ENCODE measurements at places on chromosomes 3 and 15.

GRCh38 chr3:143605233-143605950, 242.9 kb downstream of the SLC9A9 start:
- no peak for DNase-seq

- no peak for DNase-seq
Measured at GRCh38 chr15:31329640-31330010, 3.0 kb downstream of the KLF13 start.

DNA sequence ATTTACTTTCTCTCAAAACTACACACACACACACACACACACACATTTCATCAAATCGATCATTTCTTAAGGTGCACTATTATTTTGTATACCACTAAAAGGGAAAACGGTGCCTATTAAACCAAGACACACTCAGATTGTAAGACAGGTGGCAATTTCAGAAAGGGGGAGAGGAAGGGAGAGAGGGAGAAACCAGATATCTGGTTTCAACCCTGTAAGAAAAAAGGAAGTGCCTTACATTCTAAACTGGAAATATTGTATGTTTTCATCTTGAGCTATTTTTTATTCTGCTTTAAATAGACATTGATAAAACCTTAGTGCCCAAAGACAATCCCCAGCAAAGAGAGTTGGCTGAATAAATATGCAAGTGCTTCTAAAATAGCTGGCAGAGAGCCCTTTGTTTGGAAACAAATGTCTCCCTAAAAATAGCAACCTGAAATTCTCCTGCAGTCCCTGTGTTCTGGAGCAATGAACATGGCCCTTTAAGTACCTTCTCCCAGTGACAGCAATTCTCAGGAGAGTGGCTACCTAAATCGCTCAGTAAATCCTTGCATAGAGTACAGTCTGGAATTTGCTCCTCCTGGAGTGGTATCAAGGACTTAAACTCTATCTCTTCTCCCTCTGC, 85.7 kb downstream of the RARB start:
- DNase-seq = no peak

DNA sequence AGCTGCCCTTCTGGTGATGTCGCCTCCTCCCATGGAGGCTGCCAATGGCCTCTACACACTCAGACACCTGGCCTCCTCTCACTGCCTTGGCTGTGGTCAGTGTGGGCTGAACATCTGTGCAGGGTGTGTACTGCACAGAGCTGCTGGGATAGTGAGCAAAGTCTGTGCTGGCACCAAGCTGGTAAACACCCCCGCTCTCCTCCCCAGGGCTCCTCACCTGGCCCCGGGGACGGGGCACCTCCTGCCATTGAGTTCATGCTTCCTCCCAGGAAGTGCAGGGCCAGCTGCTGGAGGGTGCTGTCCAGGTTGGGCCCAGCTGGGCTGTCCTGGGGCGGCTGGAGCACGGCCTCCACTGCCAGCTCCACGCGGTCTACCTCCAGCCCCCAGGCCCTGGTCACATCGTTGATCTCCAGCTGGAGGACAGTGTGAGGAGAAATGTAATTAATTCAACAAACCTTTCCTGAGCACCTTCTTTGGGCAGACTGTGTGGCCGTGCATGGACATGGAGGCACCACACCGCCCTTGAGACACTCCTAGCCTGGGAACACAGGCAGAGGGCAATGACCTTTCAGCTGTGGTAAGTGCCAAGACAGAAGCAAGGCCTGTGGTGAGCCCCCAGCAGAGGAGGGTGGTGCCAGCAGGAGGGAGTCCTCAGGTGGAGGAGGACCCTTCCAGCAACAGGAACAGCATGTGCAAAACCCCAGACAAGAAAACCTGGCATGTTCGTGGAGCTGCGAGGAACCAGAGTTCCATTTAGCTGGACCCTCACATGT, 6.8 kb downstream of the STOML1 start:
- no peak for DNase-seq

DNA sequence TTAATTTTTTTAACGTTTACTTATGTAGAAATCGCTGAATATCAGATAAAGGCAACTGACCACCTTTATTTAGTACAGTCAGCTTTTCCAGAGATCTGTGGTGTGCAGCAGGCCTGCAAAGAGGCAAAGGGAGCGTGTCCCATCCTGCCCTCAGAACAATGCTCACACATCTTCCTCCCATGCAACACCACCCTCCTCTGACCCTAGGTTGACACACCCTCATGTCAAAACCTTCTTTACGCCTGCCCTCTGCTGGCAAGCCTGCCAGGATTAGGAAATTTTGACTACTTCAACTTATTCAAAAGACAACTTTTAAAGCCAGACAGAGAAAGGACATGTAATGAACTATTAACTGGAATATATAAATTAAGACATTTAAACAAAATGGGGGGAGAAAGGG, 513.7 kb downstream of the FOXP1 start:
- DNase-seq = no peak

DNA sequence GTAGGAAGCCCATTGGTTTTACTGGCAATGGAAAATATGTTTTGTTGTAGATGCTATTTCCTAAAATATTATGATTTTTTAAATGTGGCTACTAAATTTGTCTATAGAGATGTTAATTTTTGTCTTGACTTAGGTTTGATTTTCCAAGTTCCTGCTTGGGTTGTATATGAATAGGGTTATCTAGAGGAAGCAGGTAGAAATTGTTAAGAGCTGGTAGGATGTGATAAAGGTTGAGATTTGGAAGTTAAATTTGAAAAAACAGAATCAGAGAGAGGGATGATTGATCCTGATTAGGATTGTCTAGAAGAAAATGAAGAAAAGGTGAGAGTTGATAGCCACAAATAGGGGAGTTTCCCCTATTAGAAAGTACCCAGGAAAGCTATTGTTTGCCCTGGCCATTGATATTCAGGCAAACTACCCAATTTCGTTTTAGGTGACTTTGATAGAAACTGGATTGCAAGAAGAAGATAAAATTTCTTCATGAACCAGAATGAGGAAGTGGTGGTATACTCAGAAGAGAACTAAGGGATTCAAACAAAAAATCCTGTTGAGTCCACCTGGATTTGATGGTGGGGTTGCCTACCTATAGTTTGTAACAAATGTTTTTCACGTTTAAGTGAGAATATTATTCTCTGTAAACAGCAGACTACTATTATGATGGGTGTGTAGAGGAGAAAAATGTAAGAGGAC, 91.2 kb upstream of the PHLDB2 start:
- no peak for DNase-seq

- DNase-seq = no peak
Measured at GRCh38 chr15:65873256-65873655, 4.0 kb downstream of the RAB11A start.

GRCh38 chr3:190497811-190498210, 16.1 kb upstream of the IL1RAP start:
- no peak for DNase-seq

Measured in left lung (tissue), 14 donors.